ENCODE measurements at places on chromosomes 7 and 10. TPM values are rescaled to one million over a fixed set of nuclear protein-coding genes. Genes with fewer than 3 reads are reported as not detected.

- no peak for DNase-seq
- no peaks in the 10 kb centered on the region for H3K4me1 ChIP-seq
- H3K27ac ChIP-seq, result no peak overlapping the region
Observed at GRCh38 chr10:62250594-62251198, 17.9 kb downstream of the RTKN2 start.

ADARB2 gene
- total RNA-seq, result 2.3 TPM

DNA sequence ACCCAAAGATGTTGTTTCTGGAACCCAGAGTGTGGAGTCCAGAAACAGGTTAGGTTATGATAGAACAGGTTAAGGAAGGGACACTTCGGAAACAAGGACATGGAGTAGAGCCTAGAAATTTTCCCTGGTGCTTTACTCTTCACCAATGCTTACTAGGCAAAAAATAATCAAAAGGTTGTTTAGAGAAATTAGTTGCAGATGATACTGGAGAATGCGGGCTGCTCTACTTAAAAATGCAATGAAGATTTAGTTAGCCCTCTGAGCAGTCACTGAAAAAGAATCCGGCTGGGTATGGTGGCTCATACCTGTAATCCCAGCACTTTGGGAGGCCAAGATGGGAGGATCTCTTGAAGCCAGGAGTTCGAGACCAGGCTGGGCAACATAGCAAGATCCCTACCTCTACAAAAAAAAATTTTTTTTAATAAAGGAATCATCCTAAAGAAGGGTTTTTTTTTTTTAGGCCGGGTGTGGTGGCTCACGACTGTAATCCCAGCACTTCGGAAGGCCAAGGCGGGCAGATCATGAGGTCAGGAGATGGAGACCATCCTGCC, 3.3 kb upstream of the UBE2H start:
- no peak for DNase-seq

CYP2C8 gene
- not detected for total RNA-seq

GRCh38 chr7:106282390-106282789, 2.4 kb downstream of the NAMPT start:
- no peak overlapping the region for H3K27ac ChIP-seq
- peak overlapping the region; percentile 84 for H3K4me3 ChIP-seq
- peaks cover 70% of the 10 kb centered on the region for H3K4me1 ChIP-seq
- no peaks in the 10 kb centered on the region for H3K27me3 ChIP-seq
- no peak for DNase-seq

DNA sequence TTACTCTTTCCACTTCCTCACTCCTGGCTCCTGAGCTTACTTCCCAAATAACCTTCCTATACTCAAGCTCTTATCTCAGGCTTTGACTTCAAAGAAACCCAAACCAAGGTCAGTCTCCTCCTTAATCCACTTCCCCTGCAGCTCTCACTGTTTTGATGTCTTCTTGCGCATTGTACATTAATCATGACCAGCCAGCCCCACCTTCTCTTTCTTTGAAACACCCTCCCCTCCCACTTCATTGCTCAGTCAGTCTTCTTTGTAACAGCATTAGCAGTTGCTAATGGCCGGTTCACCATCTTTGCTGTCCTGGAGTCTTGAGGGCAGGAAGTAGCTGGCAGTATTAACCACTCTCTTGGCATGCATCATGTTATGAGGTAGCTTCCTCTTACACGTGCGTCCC, 57.9 kb upstream of the CHCHD3 start:
- H3K4me3 ChIP-seq, result no peak overlapping the region
- H3K4me1 ChIP-seq, result no peaks in the 10 kb centered on the region
- DNase-seq, result no peak
- H3K36me3 ChIP-seq, result no peaks in the 10 kb centered on the region

VAX1 gene
- total RNA-seq, result not detected
